ENCODE measurements at places on chromosomes 4 and X.

DNA sequence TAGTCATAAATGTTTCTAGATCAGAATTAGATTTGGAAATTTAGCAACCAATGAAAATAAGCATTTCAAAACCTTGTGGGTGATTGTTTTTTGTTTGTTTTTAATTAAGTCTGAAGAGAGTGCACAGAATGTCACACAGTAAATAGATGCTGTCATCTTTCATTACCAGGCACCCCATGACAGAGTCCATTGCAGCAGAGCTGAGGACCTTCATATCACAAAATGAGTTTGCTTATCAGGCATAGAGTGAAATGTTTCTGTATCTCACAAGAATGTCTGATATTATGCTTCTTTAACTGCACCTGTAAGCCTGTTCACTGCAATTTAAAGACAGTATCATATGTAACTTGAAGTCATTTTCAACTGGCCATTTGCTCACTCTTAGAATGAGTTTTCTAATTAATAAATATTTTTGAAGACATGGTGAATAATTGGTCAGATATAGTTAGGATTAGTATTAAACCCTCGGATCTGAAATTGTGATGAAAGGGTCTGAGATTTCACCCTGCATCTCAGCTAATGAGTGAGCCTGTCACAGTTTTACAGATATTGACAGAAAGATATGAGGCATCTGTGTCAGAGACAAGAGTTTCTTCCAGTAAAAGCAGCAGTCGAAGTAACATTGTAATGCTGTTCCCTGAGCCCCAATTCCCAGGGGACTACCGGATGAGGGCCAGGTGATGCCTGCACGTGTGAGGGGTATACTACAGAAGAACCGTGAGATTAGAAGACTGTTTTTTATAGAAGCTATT lies 416.4 kb downstream of the CCSER1 start:
- DNase-seq = no peak

GRCh38 chrX:2516623-2517022 lies 15.8 kb upstream of the DHRSX start:
- no peak for DNase-seq

- DNase-seq = no peak
Observed at GRCh38 chr4:162586266-162586665, 422.5 kb upstream of the FSTL5 start.

GRCh38 chr4:15148199-15148598 lies 145.9 kb downstream of the CPEB2 start:
- no peak for DNase-seq

GRCh38 chr4:3250438-3250955 lies 1.5 kb downstream of the MSANTD1 start:
- DNase-seq = no peak

GRCh38 chrX:100687546-100687945 lies 43.5 kb downstream of the SRPX2 start:
- DNase-seq = no peak

Measured in AG04450 (cell line).